Ureter (tissue), 1 donor: ENCODE measurements at places on chromosomes 13 and 19.

GRCh38 chr13:51311957-51312520 is 27.5 kb upstream of the SERPINE3 start:
- no peak for DNase-seq

DNA sequence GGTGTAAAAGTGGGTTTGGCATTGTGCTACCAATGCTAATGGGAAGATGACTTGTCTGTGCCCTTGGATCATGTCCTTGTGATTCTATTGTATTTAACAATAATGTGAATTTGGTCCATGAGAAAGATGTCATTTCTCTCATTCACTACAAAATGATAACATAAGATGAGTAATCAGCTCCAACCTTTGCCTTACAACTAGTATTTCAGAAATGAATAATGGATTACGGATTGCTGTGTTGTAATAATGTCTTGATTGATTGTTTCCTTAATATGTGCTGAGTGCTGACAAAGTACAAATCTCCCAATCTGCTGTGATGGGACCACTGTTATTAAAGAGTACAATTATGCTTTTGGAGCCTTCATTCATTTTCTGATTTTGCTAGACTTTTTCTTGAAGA is 375.0 kb downstream of the PCDH9 start:
- no peak for DNase-seq

- DNase-seq: no peak
Observed at GRCh38 chr13:37652596-37652995, 54.0 kb upstream of the POSTN start.

DNA sequence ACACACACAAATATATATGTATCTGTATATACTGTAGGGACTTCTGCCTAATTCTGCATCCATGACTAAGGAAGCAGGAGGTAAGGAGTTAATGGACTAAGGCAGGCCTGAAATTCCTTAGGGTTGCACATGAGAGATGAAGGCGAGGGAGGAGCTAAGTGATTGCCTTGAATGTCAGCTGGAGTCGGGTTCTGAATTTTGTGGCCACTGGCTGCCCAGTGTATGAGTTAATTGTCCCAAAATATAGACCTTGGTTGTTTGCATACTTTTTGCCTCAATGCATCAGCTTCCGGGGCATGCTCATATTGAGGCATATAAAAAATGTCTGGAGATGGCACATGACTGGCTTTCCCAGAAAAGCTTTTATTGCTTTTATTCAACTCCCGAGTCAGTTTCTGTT is 245.5 kb downstream of the TDRD3 start:
- DNase-seq: no peak

GRCh38 chr19:38569368-38569983 is 48.3 kb downstream of the MAP4K1 start:
- no peak for DNase-seq

DNA sequence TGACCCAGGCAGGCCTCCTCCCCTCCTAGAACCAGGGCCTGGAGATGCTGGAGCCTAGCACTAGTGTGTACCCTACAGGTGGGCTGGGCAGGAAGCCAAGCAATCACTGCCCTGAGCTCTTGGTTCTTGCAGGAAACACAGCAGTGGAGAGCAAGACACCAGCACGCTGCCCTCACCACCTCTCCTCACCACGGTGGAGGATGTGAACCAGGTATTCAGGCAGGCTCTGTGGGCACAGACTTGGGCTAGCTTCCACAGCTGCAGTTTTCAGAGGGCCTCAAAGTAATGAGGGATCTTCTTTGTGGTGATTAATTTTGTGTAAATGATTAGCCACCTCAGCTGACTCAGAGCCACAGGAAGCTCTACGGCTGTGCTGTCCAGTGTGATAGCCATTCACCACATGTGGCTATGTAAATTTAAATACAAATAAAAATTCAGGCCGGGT is 13.6 kb upstream of the GPI start:
- no peak for DNase-seq

- no peak for DNase-seq
Observed at GRCh38 chr13:26787961-26788360, 27.4 kb upstream of the GPR12 start.

GRCh38 chr19:54183431-54183830 is 5.9 kb downstream of the MBOAT7 start:
- DNase-seq: no peak

DNA sequence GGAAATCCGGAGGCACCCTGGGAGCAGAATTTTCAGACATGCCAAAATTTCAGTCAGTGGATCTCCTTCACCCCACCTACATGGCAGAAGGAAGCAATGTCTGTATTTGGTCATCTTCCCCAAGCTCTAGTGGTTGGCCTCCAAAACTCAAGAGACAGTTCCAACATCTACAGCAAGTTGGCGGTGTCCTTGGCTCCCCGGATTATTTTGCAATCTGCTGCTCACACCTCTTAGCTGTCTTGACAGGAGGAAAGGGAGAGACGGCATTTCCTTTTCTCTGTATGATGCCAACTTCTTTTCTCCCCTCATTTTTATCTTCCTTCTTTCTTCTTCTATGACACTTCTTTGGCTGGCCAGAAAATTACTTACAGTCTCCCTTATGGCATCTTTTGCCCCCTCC is 159.9 kb downstream of the SUCLA2 start:
- no peak for DNase-seq
